ENCODE measurements at places on chromosomes 6 and 20.

DNA sequence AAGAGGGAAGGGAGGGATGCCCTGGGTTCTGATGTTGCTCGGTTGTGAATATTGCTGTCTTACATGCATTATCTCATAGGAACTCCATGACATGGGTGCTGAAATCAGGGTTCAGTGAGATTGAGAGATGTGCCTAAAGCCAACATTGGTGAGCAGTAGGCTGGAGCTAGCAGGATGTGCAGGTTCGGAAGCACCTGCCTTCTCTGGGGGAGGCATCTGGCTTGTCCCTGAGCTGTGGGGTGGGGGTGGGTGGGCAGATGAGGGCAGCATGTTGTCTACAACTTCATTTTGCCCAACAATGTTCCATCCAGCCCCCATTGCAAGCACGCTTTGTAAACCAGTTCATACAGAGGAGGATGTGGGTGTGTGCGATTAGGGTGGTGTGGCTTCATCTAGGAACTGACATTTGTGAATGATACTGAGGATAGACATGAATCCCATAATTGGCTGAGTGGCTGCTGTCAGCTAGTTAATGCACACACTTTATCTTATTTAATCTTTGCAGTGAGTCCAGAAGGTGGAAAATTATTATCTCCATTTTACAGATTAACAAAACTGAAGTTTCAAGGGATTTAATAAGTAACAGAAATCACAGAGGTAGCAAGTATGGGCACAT lies 119.4 kb downstream of the SYNDIG1 start:
- no peaks in the 10 kb centered on the region for H3K4me1 ChIP-seq
- H3K36me3 ChIP-seq = no peaks in the 10 kb centered on the region
- no peak overlapping the region for H3K27ac ChIP-seq
- no peak overlapping the region for H3K4me3 ChIP-seq
- DNase-seq = no peak

DNA sequence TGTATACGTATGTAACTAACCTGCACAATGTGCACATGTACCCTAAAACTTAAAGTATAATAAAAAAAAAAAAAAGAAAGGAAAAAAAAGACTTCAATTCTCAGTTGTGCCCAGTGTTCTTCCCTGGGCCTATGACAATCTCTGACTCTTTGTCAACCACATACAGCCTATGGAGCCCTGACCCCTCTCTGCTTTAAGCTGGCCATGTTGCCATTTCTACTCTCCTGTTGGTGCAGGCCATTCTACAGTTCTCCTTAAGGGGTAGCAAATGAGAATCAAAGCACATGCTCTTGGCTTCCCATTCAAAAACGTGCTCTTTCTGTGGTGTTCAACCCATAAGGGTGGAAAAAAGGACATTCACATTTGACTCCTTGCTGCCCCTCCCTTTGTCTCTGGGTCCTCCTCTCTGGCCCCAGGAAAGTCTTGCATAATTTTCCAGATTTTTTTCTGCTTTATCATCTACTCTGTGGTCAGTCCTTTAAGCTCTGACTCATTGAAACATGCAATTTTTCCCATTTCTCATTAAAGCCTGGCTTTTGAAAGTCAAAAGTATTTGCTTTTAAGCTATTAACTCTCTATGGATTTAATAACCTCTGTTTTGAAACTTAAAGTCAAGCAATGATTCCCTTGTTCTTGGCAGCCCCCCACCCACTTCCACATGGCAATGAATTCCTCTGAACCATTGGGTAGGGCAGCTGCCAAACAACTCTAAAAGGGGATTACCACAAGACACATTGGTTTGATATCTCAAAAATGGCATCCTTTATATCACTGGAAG lies 208.6 kb upstream of the MCHR2 start:
- H3K36me3 ChIP-seq = no peaks in the 10 kb centered on the region
- H3K27ac ChIP-seq = no peak overlapping the region
- no peaks in the 10 kb centered on the region for H3K27me3 ChIP-seq
- no peaks in the 10 kb centered on the region for H3K4me1 ChIP-seq
- H3K4me3 ChIP-seq = no peak overlapping the region
- DNase-seq = no peak

- no peaks in the 10 kb centered on the region for H3K36me3 ChIP-seq
- H3K27me3 ChIP-seq = no peaks in the 10 kb centered on the region
- no peak overlapping the region for H3K4me3 ChIP-seq
- H3K27ac ChIP-seq = no peak overlapping the region
Observed at GRCh38 chr6:13000537-13000936, 284.0 kb downstream of the PHACTR1 start.

DNA sequence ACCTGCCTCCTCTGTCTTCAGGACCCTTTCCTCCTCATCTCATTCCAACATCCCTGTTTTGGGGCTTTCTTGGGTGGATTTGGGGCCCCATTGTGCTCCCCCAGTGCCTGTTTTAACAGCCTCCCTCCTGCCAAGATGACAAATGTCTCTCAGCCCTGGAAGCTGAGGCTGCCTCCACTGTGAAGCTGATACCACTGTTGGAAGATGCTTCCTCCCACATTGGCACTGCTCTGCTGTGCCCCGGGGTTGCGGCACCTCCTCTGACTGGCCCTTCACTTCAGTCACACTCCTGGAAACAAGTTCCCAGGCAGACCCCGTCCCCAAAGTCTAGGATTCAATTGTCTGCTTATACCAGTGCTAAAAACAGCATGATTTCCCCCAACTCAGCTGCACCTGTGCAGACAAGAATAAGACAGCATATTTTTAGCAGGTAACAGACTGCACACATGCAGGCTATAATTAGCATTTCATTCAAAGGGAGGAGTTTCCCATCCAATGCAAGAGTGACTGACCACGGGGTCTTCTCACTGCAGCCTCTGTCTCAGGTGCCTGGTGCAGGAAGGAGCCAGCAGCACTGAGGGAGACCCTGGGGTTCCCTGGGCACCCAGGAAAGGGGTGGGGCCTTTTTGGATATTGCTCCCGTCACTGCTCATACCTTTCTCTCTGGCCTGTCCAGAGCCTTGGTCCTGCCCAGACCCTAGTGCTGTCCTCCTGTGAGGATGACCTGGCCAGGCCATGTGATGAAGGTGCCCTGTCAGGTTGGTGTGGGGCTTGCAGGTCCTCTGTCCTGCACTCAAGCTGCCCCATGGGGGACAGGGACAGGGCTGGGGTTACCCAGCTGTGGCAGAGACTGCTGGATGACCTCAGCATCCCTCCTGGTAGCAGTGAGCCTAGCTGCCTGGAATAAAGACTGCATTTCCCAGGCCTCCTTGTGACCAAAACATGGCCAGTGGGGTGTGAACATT lies 31.5 kb upstream of the SULF2 start:
- no peaks in the 10 kb centered on the region for H3K36me3 ChIP-seq
- no peak for DNase-seq
- H3K27ac ChIP-seq = no peak overlapping the region
- H3K27me3 ChIP-seq = no peaks in the 10 kb centered on the region

DNA sequence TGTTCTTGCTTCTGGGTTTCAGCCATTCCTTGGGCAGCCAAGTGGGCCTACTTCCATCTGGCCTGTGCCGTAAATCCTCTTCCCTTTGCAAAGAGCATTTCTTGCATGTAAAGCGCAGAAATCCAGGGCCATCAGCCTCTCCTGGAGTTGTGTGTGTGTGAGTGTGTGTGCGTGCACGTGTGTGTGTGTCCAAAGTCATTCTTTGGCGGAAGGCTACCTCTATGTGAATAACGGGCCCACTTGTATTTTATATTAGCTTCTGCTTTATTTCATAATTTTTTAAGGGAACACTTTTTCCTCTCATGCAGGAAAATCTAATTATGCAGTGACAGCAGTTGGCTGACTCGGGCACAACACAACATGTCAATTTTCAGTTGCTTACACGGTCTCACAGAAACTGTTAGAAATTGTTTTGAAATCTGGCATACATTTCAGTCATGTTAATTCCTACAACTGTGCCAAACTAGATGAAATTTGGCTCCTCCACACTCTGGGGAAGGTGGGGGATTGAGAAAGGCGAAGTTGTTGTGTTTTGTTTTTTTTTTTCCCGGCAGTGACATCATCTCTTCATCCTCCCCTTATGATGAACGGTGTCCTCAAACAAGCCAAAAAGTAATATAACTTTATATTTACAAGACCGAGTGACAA lies 223.7 kb upstream of the TSHZ2 start:
- no peaks in the 10 kb centered on the region for H3K27me3 ChIP-seq
- H3K36me3 ChIP-seq = no peaks in the 10 kb centered on the region
- no peak for DNase-seq
- no peak overlapping the region for H3K27ac ChIP-seq
- no peaks in the 10 kb centered on the region for H3K4me1 ChIP-seq

- H3K4me1 ChIP-seq = peaks cover 11% of the 10 kb centered on the region
- DNase-seq = peak; percentile 14
- no peak overlapping the region for H3K4me3 ChIP-seq
- no peaks in the 10 kb centered on the region for H3K27me3 ChIP-seq
Observed at GRCh38 chr6:168636147-168637004, 195.4 kb downstream of the SMOC2 start.

GRCh38 chr6:157517601-157518359 lies 136.8 kb downstream of the ZDHHC14 start:
- H3K4me3 ChIP-seq = no peak overlapping the region
- no peaks in the 10 kb centered on the region for H3K4me1 ChIP-seq
- no peak for DNase-seq

DNA sequence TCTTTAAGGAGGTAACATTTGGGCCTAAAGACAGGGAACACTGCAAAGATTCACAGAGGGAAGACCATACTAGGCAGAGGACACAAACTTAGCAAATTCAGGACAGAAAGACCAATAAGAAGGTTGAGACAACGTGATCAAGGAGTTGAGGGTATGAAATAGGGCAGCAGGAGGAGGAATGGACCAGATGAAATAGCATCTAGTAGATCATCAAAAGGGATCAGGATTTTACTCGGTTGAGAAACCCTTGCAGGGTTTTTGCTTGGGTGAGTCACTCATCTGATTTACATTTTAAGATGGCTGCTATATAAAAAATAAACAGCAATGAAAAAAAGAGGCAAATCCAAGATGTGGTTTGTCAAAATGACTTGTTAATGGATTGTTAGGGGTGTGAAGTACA lies 4.7 kb downstream of the BCLAF1 start:
- H3K36me3 ChIP-seq = no peaks in the 10 kb centered on the region
- no peak for DNase-seq
- no peak overlapping the region for H3K4me3 ChIP-seq
- peaks cover 57% of the 10 kb centered on the region for H3K4me1 ChIP-seq
- no peaks in the 10 kb centered on the region for H3K27me3 ChIP-seq
- H3K27ac ChIP-seq = no peak overlapping the region

GRCh38 chr6:163083141-163083540 lies 331.4 kb upstream of the QKI start:
- H3K27me3 ChIP-seq = no peaks in the 10 kb centered on the region
- H3K4me1 ChIP-seq = no peaks in the 10 kb centered on the region
- H3K4me3 ChIP-seq = no peak overlapping the region
- no peak for DNase-seq

GRCh38 chr20:19397226-19397625 lies 184.8 kb downstream of the SLC24A3 start:
- H3K36me3 ChIP-seq = no peaks in the 10 kb centered on the region
- H3K4me1 ChIP-seq = no peaks in the 10 kb centered on the region
- no peaks in the 10 kb centered on the region for H3K27me3 ChIP-seq
- H3K27ac ChIP-seq = no peak overlapping the region

- H3K36me3 ChIP-seq = no peaks in the 10 kb centered on the region
- DNase-seq = peak; percentile 89
- H3K4me3 ChIP-seq = no peak overlapping the region
- no peaks in the 10 kb centered on the region for H3K4me1 ChIP-seq
Observed at GRCh38 chr20:35207950-35208611, 18.4 kb upstream of the MMP24 start.

DNA sequence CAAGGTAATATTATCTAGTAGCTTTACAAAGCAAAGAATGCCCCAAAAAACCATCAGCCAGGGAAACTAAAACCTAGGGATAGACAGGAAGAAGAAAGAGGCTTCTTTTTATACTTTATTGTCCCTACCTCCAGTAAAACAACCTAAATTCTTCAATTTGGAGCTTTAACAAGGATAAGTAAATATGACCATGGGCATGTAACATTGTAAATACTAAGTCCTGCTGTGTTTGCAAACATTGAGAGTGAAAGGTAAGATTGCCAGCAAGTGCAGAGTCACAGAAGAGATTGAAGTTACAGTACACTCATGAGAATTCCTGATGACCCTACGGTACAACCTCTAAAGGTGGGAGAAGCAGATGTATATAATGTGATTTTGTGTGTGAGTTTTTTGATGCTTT lies 117.2 kb downstream of the FOXO3 start:
- no peak overlapping the region for H3K4me3 ChIP-seq
- H3K36me3 ChIP-seq = no peaks in the 10 kb centered on the region
- H3K4me1 ChIP-seq = no peaks in the 10 kb centered on the region
- DNase-seq = no peak

- peaks cover 10% of the 10 kb centered on the region for H3K27me3 ChIP-seq
- H3K4me3 ChIP-seq = no peak overlapping the region
- no peak for DNase-seq
Observed at GRCh38 chr20:38804682-38805501, 605 bp upstream of the PPP1R16B start.

DNA sequence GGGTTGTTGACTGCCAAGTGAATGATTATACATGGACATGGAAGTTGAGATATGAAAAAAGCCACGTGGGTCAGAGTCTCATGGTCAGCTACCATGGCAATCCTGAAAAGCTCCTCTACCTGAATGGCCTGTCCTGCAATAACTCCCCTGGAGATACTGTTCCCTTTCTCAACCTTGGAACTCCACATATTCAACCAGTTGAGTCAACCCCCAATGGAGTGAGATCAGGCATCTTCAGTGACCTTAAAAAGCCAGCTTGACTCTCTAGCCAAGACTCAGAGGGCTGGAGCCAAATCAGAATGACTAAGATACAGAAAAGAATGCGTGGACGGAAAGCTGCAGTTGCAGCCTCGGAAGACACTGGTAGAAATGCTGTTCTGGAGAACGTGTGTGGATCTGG lies 341.3 kb downstream of the FOXA2 start:
- H3K36me3 ChIP-seq = no peaks in the 10 kb centered on the region
- no peak overlapping the region for H3K27ac ChIP-seq
- no peaks in the 10 kb centered on the region for H3K4me1 ChIP-seq
- H3K27me3 ChIP-seq = no peaks in the 10 kb centered on the region
- no peak for DNase-seq

DNA sequence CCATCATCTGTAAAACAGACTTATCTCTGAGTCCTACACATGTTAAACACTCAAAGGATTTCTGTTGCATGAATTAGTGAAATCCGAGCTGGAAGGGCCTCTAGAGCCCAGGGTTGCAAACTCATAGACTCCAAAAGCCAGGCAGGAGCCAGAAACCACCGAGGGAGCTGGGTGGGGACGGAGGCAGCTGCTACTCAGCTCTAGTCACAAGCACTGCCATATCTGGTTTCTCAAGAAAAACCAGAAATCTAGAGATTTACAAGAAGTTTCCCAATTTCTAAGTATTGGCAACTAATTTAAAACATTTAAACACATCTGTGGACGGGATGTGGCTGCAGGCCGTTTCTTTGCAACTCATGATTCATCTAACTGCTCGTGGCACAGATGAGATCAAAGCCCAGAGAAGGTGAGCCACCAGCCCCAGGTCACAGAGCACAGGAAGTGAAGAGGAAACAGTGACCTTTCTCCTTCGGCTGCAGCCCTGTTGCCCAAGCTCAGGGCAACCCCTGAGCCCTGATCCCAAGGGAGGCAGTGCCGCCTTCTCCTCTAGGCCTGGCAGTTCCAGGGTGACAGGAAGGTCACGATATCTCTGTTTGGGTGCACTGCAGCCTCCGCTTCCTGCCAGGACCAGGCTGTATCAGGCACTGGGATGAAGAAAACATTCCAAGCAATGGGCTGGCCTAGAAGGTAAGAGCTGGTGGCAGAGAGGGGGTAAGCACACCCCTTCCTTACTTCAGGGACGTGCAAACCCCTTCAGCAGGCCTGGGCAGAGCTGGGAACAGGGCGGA lies 26.4 kb upstream of the PTGIS start:
- peak; percentile 20 for DNase-seq
- H3K4me1 ChIP-seq = peaks cover 5% of the 10 kb centered on the region
- peak overlapping the region; percentile 43 for H3K27ac ChIP-seq
- no peaks in the 10 kb centered on the region for H3K36me3 ChIP-seq
- no peaks in the 10 kb centered on the region for H3K27me3 ChIP-seq
- H3K4me3 ChIP-seq = no peak overlapping the region

Data from thyroid gland (tissue), 4 donors.